Skeletal muscle cell (primary cell): ENCODE measurements at places on chromosomes 7 and 10.
A peak's percentile ranks its signal among the peaks of the same experiment; 100 is the strongest.

- DNase-seq, result peak; percentile 66
Observed at GRCh38 chr10:83539528-83540308, 599.6 kb upstream of the GHITM start.

- no peak for DNase-seq
Observed at GRCh38 chr10:63057509-63057908, 75.6 kb upstream of the NRBF2 start.

GRCh38 chr7:1945558-1945957 lies 275.5 kb downstream of the ELFN1 start:
- DNase-seq, result no peak

- no peak for DNase-seq
Observed at GRCh38 chr7:25356534-25357151, 128.4 kb upstream of the NPVF start.

GRCh38 chr7:14905764-14906163 lies 3.2 kb upstream of the DGKB start:
- no peak for DNase-seq

- DNase-seq, result no peak
Observed at GRCh38 chr10:103175580-103176285, 17.3 kb downstream of the NT5C2 start.

DNA sequence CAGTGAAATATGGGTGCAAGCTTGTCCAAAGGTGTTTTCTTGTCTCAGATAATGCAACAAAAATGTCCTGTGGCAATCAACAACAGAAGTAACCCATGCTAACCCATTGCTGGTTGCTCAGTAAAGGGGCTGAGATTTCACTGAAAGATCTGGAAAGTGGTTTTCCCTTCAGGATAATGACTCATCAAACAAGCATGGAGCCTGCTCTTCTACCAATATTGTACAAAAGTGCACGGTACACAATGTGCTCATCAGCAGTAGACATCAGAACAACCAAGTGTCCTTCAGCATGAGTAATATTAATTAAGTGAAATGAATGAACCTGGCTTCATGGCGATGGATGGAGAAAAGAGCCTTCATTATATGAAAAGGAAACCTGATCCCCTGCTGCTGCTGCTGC lies 287.1 kb upstream of the NEBL start:
- peak; percentile 91 for DNase-seq
